Endodermal cell (in vitro differentiated cells): ENCODE measurements at places on chromosomes 1 and 21.
A peak's percentile ranks its signal among the peaks of the same experiment; 100 is the strongest.

DNA sequence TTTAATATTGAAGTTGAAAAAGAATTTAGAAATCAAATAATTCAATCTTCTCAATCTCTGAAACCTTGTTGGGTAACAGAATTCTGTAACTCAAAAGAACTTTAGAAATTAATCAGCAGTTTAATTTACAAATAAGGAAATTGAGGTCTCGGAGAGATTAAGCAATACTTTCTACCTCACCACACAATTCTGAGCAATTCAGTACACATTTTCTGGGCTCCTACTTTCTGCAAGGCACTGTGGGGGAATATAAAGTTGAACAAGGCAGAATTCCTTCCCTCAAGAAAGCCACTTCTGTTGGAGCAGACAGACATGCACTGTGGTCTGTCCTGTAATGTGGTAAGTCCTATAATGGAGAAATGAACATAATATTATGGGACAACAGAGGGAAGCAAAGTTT, 47.7 kb downstream of the MEF2D start:
- no peak for DNase-seq

DNA sequence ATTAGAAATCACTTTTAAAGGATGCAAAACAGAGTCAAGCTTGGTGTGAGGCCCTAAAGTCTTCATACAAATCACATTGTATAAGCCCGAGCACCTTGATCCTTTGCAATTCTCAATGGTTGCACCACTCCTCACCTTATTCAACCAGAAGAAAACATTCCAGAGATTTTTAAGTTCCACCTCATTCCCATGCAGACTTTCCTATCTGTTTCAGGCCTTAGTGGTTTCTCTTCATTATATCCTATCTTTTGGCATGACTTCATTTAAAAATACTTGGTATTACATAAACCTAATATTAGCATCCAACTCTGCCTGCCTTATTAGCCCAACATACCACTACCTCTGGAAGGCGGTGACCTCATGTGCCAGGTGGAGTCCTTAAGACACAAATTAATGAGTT, 9.3 kb upstream of the GREM2 start:
- no peak for DNase-seq

GRCh38 chr1:200619894-200620272, 668 bp downstream of the KIF14 start:
- DNase-seq: no peak

DNA sequence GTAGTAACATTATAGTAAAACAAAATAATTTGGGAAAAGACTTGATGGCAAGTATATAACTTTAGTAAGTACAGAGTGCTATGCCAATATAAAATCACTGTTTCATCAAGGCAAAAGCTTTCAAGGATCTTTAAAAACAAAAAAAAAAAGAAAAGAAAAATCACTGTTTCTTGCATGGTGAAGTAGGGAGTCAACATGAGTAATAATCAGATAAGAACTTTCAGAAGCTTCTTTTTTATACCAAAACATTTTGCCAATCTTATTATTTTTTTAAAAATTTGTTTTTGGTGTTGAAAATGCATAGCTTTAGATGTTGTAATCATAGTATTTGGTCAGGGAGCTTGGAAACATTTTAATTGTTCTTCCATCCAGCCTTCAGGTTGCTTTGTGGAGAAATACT, 37.2 kb downstream of the CAMSAP2 start:
- no peak for DNase-seq

DNA sequence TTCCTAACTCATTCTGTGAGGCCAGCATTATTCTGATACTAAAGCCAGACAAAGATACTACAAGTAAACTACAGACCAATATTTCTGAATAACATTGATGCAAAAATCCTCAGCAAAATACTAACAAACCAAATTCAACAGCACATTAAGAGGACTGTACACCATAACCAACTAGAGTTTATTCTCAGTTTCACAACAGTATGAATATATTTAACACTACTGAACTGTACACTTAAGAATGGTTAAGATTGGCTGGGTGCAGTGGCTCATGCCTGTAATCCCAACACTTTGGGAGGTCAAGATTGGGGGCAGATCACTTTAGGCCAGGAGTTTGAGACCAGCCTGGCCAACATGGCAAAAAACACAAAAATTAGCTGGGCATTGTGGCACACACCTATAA, 77.0 kb downstream of the LBR start:
- DNase-seq: no peak

GRCh38 chr1:12618965-12619791, 1.2 kb upstream of the DHRS3 start:
- peak; percentile 91 for DNase-seq

DNA sequence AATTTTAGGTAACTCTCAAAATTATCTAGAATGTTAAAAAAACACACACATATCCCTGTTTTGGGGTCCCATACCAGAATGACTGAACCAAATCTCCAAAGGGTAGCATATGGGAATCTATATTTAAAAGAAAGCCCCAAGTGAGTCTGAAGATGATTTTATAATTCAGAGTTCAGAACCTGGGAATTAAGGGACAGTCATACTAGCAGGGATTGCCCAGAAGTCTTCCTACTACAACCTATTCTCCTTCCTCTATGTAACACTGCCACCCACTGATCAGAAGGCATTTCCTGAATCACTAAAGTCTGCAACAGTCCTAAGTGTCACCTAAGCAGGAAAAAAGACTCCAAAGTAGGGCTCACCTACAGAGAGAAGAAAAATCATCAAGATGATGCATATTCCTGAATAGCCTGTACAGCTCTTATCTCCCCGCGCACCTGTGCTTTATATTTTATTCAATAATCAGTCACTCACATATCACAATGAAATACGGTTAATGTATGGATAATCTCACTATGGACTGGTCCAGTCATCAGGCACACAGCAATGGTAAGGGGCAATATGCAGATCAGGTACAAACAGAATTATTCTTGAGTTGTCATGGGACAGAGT, 4.9 kb downstream of the RGS1 start:
- peak; percentile 54 for DNase-seq

- DNase-seq: no peak
These were observed 34.6 kb upstream of the C1orf87 start for GRCh38 chr1:60108196-60108595.

- no peak for DNase-seq
These were observed 24.4 kb upstream of the CLDN14 start for GRCh38 chr21:36504067-36505058.
